Posterior cingulate gyrus (tissue), 11 donors: ENCODE measurements at places on chromosomes 12 and 14.
A peak's percentile ranks its signal among the peaks of the same experiment; 100 is the strongest.

- DNase-seq = peak; percentile 53
Measured at GRCh38 chr12:57611108-57611826, at the start of gene ARHGEF25. Gene ARHGEF25 (plus strand): TSS chr12:57611435. CDS start chr12:57611895, 460 bp downstream.

DNA sequence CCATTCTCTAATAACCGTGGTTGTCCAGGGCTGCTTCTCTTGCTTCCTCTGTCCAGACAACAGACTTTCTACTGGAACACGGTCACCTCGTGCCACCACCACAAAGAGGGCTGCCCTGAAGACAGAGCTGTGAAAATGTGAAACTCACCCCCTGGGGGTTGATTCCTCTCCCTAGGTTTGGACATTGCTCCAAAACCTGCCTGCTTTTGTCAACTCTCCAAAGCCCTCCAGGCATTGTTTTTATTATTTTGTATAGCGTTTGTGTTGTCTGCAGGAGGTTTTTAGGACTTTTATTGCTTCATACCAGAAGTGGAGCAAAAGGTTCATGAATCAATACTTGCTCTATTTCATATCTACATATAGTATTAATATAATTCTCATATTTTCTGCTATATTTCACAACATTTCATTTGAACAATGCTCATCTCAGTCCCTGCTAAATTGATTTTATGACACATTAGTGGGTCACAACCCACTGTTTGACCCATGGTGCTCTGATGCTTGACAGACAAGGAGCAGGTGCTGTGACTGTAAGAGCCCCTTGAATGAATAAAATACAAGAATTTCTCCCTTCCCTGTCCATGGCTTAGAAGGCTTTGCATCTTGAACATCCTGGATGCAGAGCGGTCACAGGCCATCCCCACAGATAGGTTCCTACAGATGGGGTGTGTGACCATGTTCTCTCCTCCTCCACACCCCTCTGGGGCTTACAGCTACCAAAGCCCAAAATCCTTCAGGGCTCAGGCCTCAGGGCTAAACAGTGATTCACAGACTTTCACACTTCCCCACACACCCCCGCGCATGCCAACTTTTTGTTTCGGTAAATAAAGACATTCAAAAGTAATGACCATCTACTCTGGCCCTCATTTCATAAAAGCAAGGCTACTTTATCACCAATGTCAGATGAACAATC is 20.6 kb upstream of the EML1 start:
- DNase-seq = no peak

DNA sequence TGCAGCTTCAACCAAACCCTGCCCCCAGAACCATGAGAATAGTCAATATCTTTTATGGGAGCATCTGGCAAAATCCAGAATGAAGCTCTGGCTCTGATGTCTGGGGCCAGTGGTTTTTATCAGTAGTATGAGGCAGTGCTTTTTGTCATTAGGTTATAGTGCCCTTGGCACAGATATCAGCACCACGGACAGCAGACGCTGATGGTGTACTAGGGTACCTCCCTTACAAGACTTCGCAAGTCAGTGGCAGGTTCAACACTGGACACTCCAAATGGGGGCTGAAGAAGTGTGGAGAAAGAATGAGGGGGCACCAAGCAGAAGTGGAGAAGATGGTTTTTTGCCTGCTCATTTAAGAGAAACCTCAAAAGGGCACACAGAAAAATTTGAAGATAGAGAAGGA is 68.2 kb upstream of the E2F7 start:
- no peak for DNase-seq

DNA sequence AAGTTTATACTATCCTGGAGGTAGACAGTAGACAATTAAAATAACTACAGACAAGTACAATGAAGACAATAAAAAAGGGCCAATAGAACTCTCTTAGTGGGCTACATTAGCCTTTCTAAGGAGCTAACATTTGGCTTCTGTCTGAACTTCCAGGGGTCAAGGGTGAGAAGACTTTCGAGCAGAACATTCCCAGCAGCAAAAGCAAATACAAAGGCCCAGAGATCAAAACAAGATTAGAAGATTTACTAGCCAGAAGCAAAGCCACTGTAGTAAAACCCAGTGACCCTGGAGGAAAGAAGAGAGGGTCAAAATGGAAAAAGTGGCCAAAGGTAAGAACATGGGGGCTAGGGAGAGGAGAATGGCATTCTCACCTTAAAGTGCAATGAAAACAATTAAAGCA is 63.2 kb downstream of the ATP2B1 start:
- DNase-seq = no peak

GRCh38 chr12:65533177-65533883 is 254.8 kb downstream of the MSRB3 start:
- no peak for DNase-seq

GRCh38 chr12:110012137-110012536 is 12.9 kb downstream of the ANKRD13A start:
- no peak for DNase-seq

- DNase-seq = no peak
Measured at GRCh38 chr12:88172844-88173407, 30.8 kb downstream of the TMTC3 start.

GRCh38 chr12:14357486-14357885 is 8.0 kb upstream of the ATF7IP start:
- no peak for DNase-seq
